ENCODE measurements at places on chromosomes 5 and 9.
A peak's percentile ranks its signal among the peaks of the same experiment; 100 is the strongest.

DNA sequence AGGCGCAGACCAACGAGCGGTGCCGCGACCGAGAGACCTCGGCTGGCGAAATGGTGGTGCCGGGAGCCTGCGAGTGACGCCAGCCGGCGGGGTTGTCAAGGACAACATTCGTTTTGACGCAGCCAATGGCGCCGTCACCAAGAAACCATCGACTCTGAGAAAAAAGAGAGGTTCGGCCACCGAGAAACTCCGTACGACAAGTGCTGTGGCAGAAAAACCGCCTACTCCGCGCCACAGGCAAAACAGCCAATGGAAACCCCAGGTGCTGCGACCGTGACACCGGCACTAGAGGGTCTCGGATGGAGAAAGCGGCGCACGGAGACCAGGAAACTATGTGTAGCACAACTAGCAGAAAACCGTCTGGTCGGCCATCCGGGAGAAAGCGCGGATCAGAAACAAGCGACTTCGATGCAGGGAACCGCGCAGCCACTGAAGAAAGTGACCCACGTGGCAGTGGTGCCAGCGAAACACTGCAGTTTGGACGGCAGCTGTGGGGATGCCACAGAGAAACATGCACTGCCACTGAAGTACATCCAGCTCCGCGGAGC lies 88.8 kb downstream of the ANXA2R start:
- peak; percentile 75 for DNase-seq

DNA sequence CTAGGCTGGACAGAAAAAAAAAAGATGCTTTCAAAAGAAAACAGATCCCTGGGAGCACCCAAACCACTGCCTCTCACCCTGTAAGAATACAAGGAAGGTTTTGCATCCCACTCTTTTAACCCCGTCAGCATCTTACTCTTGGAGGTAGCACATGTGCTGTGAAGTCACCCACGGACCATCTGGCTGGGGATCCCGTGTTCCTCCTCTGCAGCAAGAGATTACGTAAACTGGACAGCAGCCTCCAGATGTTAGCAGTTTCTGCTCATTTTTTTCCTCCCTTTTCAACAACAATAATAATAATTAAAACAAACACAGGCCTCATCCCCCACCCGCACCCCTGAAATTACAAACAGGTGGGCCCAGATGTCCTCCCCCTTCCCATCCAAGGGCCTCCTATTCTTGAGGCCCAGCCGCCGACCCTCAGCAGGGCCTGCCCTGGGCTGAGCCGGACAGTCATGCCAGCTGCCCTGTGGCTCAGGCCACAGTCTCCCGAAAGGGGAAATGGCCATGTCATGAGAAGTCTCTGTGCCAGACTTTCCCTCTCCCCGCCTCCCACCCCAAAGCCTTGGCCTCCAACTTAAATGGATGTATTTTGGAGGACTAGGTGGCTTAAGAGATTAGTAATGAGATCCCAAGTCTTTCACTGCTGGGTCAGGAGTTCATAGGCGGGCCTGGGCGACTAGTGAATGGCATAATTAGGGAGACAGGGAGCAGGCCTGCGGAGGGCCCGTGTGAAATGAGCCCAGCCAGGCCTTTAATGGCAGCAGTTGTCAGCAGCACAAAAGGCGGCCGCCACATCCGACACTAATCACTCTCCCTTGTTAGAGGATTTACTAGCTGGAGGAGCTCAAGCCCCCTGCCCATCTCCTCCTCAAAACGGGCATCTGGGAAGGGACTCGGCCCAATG lies 165.1 kb downstream of the PAPPA start:
- peak; percentile 46 for DNase-seq

DNA sequence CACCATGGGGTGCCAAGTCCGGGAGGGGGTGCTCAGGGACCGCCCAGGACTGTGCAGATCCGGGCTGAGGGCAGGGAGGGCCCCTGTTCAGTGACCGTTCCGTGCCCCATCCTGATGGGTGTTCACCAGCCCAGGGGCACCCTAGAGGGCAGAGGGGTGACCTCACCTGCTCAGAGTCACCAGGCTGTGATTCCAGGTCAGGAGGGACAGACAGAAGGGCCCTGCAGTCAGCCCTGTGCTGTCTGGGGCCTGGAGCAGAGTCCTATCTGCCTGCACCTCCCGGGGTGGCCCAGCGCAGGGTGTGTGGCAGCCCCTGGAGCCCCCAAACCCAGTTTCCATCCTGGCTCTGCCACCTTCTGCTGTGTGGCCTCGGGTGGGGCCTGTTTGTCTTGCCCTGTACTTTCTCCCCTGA lies 241.9 kb downstream of the PBX3 start:
- DNase-seq: no peak

GRCh38 chr5:134095887-134096589 lies 18.4 kb upstream of the TCF7 start:
- DNase-seq: no peak

DNA sequence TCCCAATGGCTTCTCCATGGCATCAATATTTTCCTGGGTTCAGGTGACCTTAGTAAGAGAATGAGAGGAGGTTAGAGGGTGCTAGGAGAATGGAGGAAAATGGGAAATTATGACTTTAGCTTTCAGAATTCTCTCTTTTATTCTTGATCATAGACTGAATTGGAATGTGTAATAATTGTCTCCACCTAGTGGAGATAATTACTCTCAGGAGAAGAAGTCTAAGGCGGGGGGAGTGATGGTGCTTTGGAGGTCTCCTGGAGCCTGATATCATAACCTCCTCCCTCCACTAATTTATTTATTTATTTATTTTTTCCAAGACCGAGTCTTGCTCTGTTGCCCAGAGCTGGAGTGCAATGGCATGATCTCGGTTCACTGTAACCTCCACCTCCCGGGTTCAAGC lies 221.3 kb downstream of the GRIA1 start:
- DNase-seq: no peak
